HepG2 (cell line): ENCODE measurements at places on chromosomes 12 and 14.

- peak; percentile 5 for DNase-seq
Observed at GRCh38 chr14:65506801-65507200, 94.3 kb downstream of the FUT8 start.

GRCh38 chr12:21369141-21369980 lies 3.3 kb upstream of the IAPP start:
- DNase-seq: no peak

DNA sequence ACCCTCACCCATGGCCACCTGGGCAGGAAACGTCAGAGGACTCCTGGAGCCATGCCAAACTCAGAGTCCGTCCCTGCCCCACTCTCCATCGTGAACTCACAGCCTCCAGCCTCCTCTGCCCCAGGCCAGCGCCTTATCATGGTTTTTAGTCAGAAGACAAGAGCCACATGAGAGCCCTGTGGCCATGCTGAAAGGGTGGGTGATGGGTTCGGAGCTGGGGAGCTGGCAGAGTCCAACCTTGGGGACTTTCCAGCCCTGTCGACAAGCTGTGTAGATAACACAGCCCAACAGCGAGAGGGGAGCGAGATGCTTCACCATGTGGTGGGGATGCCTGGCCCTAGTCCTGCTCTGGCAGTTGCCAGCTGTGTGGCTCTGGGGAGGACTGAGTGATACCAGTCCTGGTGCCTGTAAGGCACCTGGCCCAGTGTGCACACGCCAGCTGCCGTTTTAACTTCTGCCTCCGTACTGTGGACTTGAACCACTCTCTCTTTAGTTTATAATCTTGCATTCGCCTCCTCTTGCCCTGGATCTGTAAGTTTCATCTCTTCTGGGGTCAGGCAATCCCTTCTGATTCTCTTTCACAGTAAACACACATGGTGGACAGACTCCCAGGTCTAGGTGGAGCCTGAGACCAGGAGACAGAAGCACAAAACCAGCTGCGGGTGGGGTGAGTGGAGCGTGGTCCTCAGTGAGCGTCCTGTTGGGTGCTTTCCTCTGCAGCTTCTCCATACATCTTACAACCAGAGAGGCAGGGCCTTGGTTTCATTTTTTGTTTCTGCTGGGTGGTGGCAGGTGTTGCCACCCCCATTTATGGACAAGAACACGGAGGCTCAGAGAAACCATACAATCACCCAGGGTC lies 55.3 kb downstream of the RIN3 start:
- no peak for DNase-seq

DNA sequence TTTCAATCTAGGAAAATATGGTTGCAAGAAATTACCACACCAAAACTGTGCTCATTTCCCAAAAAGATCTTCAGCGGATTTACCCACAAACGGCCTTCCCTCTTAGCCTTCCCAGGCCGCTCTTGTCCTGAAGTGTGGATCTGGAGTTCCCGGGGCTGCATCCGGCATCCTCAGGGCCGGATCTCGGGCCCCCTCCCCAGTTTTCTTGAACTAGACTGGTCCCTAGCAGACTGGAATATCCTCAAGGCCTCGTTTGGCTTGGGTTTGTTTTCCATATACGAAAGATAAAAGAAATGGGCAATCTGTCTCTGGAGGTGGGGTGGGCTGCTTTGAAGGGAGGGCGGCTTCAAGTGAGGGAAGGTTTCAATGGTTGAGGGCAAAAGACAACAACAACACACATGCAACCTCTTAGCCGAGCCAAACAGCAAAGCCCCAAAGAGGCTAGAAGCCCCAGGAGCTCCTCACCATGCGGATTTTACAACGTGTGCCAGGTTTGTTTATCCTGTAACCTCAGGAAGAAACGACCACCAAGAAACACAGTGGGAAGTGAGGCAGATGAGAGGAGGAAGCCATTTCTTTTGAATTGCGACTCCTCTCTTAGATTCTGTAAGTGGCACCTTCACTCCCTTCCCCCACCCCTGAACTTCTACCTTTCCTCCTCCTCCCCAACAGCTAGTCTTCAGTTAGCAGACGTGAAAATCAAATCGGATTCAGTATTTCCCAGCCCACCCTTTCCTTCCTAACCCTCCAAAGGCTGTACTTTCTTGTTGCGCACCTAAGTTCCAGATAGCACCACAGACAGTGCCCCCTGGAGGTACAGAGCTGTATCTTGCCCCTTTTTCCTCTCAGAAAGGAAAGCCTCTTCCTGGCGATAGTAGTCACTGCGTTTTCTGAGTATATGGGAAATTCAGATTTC lies 2.6 kb downstream of the MYF6 start:
- peak; percentile 9 for DNase-seq

DNA sequence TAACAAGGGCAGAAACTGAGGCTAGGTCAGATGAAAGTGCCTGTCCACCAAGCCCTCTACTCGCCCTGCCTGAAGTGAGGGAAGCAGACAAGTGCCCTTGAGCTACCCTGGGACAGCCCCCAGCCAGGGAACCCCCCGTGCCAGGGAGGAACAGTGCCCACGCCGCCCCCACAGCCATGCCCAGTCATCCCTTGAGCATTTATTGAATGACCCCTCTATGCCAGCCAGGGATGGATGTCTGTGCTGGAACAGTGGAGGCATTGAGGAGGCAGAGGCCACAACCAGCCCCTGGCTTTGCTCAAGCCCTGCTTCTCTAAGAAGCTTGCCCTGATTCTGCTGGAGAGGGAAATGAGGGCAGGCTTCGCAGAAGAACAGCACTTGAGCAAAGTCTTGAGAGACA lies 3.7 kb upstream of the AQP6 start:
- DNase-seq: no peak
